ENCODE measurements at places on chromosomes 6 and 20.

- no peak for DNase-seq
These were observed 103.6 kb upstream of the KCNK16 start for GRCh38 chr6:39426073-39426456.

DNA sequence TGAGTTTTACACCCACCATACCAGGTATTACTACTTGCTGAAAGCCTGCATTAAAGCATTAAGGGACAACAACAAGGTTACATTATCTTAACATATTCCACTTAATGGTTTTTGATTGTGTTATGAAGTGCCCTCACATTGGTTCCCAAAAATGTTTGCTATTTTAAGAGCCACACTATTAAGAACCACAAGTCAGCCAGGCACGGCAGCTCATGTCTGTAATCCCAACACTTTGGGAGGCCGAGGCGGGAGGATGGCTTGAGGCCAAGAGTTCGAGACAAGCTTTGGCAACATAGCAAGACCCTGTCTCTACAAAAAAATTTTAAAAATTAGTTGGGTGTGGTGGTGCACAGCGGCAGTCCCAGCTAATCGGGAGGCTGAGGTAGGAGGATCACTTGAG, 28.2 kb downstream of the ATXN1 start:
- no peak for DNase-seq

DNA sequence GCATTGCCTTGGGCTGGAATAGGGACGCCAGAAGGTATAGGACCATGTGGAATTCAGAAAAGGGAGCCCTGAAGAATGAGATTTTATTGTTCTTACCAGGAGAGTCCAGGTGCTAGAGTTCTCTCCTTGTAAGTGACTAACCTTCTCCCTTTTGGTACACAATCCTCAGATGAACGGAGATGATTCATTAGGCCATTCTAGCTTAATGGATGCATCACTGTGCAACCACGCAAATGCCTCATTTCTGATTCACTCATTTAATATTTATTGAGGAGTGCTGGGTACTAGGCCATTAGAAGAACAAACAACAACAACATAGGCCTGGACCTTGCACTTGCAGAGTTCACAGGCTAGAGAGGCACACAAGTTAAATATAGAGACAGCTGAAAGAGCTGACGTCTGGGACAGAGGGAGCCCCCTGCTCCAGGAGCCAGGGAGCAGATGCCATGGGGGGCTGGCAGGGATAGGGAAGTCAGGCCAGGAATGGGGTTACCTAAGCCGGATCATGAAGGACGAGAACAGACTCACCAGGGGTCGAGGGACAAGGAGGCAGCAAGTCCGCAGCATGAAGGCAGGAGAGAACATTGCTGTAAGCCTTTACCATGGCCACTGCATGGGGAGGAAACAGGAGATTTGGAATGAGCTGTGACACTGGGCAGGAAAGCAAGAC, 179.5 kb upstream of the AKAP12 start:
- DNase-seq: no peak

- DNase-seq: no peak
These were observed 45.0 kb downstream of the QKI start for GRCh38 chr6:163459536-163459935.

DNA sequence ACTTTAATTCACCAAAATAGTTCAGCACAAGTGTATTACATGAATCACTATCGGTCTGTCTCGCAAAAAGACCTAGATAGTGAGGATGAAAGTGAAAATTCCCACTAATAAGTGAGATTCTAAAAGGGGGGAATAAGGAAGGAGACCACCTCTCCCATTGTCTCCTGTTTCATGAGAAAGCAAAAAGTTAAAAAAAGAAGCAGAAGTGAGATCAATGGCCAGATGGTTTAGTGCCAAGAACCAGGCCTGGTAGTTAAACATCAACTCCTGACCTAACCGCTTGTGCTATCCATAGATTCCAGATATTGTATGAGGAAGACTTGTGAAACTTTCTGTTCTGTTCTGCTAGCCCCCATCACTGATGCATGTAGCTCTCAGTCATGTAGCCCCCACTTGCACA, 293.0 kb downstream of the RNGTT start:
- no peak for DNase-seq

DNA sequence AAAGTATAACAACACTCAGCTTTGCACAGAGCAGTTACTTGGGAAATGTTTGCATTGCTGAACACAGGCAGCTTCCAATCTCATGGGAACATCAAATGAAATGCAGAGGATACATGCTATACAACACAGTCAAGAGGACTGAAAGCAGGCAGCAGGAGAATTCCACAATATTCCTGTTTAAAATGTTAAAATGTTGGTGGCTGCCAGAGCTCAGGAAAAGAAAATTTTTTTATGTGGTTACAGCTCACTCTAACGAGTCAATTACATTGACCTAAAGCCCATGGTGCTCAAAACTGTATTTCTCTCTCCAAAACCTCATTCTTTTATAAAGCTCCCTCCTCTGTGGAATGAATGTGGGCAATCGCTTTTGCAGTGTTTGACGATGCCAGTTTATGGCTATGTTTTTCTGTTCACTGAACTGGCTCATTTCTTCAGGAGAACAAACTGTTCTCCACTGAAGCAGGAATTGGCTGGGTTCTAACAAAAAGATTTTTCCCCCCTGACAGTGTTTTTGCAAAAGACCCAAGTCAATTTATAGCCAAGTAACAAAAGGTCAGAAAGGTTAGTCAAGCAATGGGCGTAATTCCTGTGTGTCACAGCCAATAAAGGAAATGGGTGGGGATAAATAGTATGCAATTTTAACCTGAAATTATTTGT, 69.0 kb downstream of the ZHX3 start:
- no peak for DNase-seq

- DNase-seq: peak; percentile 36
These were observed 156.2 kb downstream of the BTBD9 start for GRCh38 chr6:38483526-38483925.

DNA sequence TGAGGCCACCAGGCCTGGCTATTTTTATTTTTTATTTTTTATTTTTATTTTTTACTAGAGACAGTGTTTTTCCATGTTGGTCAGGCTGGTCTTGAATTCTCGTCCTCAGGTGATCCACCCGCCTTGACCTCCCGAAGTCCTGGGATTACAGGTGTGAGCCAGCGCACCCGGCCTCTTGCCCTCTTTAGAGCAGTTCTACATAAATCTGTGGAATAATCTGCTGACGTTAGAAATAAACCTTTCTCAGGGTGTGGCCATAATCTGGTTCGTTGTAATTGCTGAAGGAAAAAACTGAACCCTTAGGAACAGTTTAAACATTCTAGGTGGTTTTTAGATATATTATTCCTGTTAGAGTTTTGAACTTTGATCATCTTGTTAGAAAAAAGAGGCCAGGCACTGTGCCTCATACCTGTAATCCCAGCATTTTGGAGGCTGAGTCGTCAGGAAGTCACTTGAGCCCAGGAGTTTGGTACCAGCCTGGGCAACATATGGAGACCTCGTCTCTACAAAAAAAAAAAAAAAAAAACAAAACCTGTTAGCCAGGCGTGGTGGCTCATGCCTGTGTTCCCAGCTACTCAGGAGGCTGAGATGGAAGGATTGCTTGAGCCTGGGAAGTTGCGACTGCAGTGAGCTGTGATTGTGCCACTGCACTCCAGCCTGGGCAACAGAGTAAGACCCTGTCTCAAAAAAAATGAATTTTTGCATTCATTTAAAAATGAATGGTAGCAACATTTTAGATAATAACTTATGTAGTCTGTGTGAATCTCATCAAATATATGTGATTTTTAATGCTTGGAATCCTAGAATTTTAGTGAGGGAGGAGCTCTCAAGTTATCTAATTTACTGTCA, 24.2 kb downstream of the ASXL1 start:
- DNase-seq: no peak

- no peak for DNase-seq
These were observed 3.8 kb downstream of the NCOA7 start for GRCh38 chr6:125794342-125795137.

- no peak for DNase-seq
These were observed 303.3 kb downstream of the EYA4 start for GRCh38 chr6:133544419-133544818.

- DNase-seq: no peak
These were observed 3.0 kb upstream of the RBBP8NL start for GRCh38 chr20:62430311-62430853.

DNA sequence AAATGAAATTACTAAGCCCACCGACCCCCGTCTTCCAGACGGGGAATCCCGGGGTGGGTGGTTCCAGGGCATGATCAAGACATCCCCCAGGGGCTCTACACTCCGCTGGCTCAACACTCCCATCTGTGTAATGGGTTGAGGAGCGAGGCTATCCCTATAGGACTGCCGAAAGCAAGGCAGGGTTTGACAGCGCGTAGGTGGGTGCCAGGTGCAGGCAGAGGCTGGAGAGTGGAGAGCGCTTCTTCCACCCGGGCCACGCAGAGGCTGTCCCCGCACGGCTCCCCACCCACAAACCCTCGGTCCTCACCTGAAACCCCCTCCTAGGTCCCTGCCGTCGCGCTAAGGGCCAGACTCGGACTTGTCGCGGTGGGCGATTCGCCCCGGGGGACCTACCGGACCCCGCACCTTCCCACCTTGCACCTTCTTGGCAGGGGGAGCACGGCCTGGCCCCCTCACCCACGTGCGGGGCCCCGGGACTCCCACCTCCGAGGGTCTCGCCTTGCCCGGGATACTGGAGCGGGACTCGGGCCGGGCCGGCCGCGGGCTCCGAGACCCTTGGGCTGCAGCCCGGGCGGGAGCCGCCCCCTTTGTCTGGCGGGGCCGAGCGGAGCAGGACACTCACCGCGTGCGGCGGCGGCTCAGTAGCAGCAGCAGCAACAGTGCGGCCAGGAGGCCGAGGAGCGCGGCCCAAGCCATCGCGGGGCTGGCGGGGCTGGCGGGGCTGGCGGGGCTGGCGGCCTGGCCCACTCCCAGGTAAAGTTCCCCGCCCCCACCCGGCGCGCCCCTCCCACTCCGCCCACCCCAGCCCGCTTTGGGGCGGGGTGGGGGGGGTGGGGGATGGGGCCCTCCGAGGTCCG, at the start of gene PTGIS:
TSS of gene PTGIS (minus strand) at position 717 of the 857 bp plus-strand sequence. CDS start at position 696, 21 bp downstream.
- DNase-seq: no peak

- DNase-seq: no peak
These were observed 44.5 kb downstream of the RBM38 start for GRCh38 chr20:57435498-57436222.

DNA sequence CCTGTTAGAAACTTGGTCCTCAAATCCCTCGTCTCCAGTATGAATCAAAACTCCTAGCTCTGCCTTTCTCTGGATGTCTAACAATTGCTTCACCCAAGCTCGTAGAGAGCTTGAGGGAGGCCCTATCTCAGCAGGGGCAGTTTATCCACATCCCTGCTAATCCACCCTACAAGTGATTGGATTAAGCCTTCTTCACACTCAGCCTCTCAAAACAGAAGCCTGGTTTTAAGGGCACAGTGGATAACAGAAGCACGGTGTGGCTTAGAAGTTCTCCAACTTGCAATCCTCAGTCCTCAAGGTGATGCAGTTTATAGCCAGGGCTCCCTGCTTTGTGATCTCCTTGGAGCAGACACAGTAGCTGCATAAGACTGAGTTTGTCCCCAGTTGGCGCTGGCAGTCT, 383.9 kb downstream of the KIF16B start:
- DNase-seq: no peak

DNA sequence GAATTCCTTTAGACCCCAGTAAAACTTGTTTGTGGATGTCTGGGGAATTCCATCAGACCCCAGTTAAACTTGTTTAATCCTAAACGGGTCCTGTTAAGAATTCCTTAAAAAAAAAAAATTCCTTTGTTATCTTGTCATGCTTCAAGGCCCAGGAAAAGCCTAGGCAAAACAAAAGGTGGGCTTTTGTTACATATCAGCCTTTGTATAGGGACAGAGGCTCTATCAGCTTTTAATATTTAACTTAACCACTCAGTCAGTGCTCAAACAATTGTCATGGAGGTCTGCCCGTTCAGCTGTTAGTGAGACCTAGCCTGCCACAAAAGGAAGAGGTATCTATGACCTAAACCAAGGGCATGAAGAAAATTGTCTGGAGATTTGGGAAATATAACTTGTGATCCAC, 53.1 kb downstream of the SLC22A1 start:
- DNase-seq: no peak

GRCh38 chr20:43900121-43900466, 14.6 kb upstream of the TOX2 start:
- DNase-seq: no peak

DNA sequence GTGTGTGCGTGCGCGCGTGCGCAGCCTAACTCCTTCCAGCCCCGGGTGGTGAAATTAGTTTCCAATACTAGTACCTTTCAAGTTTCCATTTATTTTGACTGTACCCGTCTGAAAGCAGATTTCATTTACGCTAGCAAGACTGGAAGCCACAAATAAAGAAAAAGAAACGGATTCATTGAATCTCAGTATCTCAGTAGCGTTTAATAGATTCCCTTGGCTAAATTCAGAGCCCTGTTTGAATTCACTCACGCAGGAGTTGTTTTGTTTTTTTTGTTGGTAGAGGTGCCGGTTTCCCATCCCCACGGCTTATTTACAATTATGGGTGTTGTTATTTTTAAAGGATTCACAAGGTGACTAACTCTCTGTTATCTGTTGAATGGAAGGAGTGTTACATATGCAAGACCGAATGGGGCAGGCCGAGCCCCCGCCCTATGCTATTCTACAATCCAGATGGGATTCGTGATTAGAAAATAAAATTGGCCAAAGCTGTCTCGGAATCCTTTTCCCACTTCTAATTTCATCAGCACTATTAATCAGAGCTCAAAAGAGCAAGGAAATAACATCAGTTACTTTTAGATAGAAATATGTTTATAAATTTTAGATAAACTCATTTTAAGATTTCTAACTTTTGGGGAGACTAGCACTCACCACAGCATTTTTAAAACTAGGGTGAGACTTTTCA, 2.3 kb upstream of the INSM1 start:
- no peak for DNase-seq

DNA sequence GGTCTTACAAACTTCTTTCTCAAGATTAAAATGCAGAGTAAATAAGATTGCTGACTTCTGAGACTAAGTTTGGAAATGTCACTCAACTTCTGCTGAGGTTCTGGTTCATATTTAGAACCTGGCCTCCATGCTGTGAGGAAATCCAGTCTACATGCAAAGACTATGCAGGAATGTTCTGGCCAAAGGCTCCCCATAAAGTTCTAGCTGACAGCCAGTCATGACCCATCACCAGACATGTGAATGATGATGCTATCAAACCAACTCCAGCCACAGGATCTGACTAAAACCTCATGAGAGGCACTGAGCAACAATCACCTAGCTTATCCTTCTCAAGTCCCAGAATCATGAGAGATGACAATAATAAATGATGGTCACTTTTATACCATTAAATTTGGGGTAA, 935.1 kb upstream of the MAP3K7 start:
- no peak for DNase-seq
